ENCODE measurements at places on chromosomes 3 and 15. TPM values are rescaled to one million over a fixed set of nuclear protein-coding genes. Genes with fewer than 3 reads are reported as not detected.

The PIGZ gene
- total RNA-seq, result 5.5 TPM

The PROK2 gene
- total RNA-seq, result 3.9 TPM

The ADAMTSL3 gene
- 11.7 TPM for total RNA-seq

The PTPRG gene
- total RNA-seq, result 128 TPM

The CCR3 gene
- total RNA-seq, result 0.88 TPM

The OR4M2 gene
- not detected for total RNA-seq

The SLC35G2 gene
- 4.8 TPM for total RNA-seq

The SNUPN gene
- 22.9 TPM for total RNA-seq

The GNAT1 gene
- not detected for total RNA-seq

The P2RY13 gene
- total RNA-seq, result 4.0 TPM

The STAG1 gene
- 29.4 TPM for total RNA-seq

The WDR5B gene
- 6.3 TPM for total RNA-seq

The TMEM212 gene
- total RNA-seq, result 11.5 TPM

The CLEC3B gene
- total RNA-seq, result 52.3 TPM

The SAMMSON gene
- total RNA-seq, result not detected

The PRICKLE2 gene
- total RNA-seq, result 35.8 TPM

The HCLS1 gene
- total RNA-seq, result 23.9 TPM

The ILDR1 gene
- total RNA-seq, result 8.9 TPM

The KNG1 gene
- total RNA-seq, result 0.23 TPM

The PPIB gene
- 721 TPM for total RNA-seq

The RASL12 gene
- total RNA-seq, result 75.7 TPM

The CCR8 gene
- total RNA-seq, result not detected

The CCR9 gene
- total RNA-seq, result 0.46 TPM

The PLOD2 gene
- 73.9 TPM for total RNA-seq

The HESX1 gene
- 0.89 TPM for total RNA-seq

The TKT gene
- total RNA-seq, result 351 TPM

The PLA2G4F gene
- total RNA-seq, result 10.9 TPM

The CCDC33 gene
- 12.1 TPM for total RNA-seq

The FYCO1 gene
- 32.7 TPM for total RNA-seq

The ETV5 gene
- total RNA-seq, result 53.9 TPM

The SLC6A1 gene
- 4.5 TPM for total RNA-seq

The MKRN3 gene
- not detected for total RNA-seq

The PPARG gene
- 41.4 TPM for total RNA-seq

The MUSTN1 gene
- 10.9 TPM for total RNA-seq

The UNC13C gene
- total RNA-seq, result 16.0 TPM

The NRROS gene
- 9.7 TPM for total RNA-seq

The VGLL3 gene
- total RNA-seq, result 49.2 TPM

The TMEM108 gene
- 9.8 TPM for total RNA-seq

The FSTL1 gene
- total RNA-seq, result 304 TPM

The UCN2 gene
- 0.18 TPM for total RNA-seq

The TGM4 gene
- not detected for total RNA-seq

The LRRN1 gene
- total RNA-seq, result 7.1 TPM

The TAGLN3 gene
- total RNA-seq, result 2.6 TPM

The FETUB gene
- not detected for total RNA-seq

The UBA7 gene
- total RNA-seq, result 79.4 TPM

The CSPG4 gene
- 32.4 TPM for total RNA-seq

The EPHA6 gene
- total RNA-seq, result 0.31 TPM

The NXPE3 gene
- total RNA-seq, result 6.5 TPM

The SCN5A gene
- total RNA-seq, result 2.5 TPM

The CASR gene
- 0.40 TPM for total RNA-seq

The CDHR4 gene
- 7.8 TPM for total RNA-seq

The LRTM1 gene
- total RNA-seq, result not detected

The RARB gene
- 24.5 TPM for total RNA-seq

The AMOTL2 gene
- total RNA-seq, result 122 TPM

The DCP1A gene
- total RNA-seq, result 29.3 TPM

Measured in lung (tissue), 17 donors.